HL-60 (cell line): ENCODE measurements at places on chromosomes 1 and 21.

GRCh38 chr1:243831463-243831862, 18.6 kb downstream of the AKT3 start:
- no peak for DNase-seq

- no peak for DNase-seq
These were observed at the start of gene ETNK2 for GRCh38 chr1:204151552-204152309. Gene ETNK2, minus strand, starts transcription at chr1:204152044. Its CDS starts 192 bp downstream, at chr1:204151852.

- DNase-seq: no peak
These were observed 40.9 kb downstream of the SYT6 start for GRCh38 chr1:114112775-114113174.

- DNase-seq: no peak
These were observed 26.6 kb upstream of the EXO1 start for GRCh38 chr1:241821363-241821762.

DNA sequence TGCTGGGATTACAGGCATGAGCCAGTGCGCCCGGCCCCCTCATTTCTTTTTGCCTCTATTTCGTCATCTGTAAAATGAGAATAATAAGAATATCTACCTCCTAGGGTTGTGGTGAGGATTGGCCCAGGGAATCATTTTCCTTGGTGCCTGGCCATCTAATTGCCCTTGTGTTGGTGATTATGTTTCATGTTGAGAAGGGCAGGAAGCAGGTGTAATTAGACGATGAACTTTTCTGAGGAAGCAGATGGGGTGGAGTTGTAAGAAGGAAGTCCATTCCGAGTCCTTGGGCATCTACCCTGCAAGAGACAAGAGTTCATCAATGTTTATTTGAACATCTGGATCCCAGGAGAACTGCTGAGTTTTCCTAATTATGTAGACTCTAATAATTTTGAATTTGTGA, 38.7 kb upstream of the NEK2 start:
- DNase-seq: no peak
